Sigmoid colon (tissue), 7 donors: ENCODE measurements at places on chromosomes 13 and 19. TPM values are rescaled to one million over a fixed set of nuclear protein-coding genes. Genes with fewer than 3 reads are reported as not detected.

IGFL2 gene
- 0.49 TPM for total RNA-seq

OSCAR gene
- total RNA-seq: 3.1 TPM

DNA sequence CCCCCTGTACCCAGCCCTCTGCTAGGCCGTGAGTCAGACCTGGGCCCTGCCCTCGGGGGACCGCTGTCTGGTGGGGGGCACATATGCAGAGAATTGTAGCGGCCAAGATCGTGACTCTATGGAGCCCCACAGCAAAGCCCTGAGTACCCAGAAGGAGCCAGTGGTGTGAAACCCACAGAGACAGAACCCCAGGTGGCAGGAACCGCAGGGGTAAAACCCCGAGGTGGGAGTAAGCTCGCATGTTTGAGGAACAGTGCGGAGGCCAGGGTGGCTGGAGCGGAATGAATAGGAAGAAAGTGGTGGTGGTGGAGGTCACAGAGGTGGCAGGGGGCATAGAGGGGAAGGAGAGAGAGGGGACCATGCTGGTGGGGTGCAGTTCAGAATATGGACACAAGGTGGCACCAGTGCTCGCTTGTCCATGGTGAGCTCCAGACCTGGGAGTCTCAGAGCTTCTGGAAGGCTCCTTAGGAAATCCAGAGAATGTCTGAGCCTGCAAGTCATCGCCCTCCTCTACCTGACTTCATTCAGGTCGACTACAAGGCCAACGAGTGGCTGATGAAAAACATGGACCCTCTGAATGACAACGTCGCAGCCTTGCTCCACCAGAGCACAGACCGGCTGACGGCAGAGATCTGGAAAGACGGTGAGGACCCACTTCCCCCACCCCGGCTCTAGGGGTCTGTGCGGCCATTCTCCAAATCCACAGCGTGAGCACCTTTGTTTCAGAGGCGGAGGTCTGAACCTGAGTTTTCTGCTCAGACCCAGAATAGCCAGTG is 48.9 kb downstream of the MYH14 start:
- no peaks in the 10 kb centered on the region for H3K27me3 ChIP-seq
- DNase-seq: no peak
- no peaks in the 10 kb centered on the region for H3K36me3 ChIP-seq
- H3K4me1 ChIP-seq: no peaks in the 10 kb centered on the region

DNA sequence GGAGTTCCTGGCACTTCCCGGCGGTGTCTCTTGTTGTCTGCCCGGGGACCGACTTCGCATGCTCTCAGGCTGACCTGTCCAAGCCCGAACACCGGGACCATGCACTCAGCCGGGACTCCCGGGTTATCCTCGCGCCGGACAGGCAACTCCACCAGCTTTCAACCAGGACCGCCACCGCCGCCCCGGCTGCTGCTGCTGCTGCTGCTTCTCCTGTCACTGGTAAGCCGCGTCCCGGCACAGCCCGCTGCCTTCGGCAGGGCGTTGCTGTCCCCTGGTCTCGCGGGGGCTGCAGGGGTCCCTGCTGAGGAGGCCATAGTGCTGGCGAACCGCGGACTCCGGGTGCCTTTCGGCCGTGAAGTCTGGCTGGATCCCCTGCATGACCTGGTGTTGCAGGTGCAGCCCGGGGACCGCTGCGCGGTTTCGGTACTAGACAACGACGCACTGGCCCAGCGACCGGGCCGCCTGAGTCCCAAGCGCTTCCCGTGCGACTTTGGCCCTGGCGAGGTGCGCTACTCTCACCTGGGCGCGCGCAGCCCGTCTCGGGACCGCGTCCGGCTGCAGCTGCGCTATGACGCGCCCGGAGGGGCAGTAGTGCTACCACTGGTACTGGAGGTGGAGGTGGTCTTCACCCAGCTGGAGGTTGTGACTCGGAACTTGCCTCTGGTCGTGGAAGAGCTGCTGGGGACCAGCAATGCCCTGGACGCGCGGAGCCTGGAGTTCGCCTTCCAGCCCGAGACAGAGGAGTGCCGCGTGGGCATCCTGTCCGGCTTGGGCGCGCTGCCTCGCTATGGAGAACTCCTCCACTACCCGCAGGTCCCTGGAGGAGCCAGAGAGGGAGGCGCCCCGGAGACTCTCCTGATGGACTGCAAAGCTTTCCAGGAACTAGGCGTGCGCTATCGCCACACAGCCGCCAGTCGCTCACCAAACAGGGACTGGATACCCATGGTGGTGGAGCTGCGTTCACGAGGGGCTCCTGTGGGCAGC is 661 bp downstream of the FREM2 start:
- H3K36me3 ChIP-seq: no peaks in the 10 kb centered on the region
- peak overlapping the region; percentile 53 for H3K4me3 ChIP-seq
- peak; percentile 64 for DNase-seq
- no peak overlapping the region for H3K27ac ChIP-seq
- peaks cover 14% of the 10 kb centered on the region for H3K4me1 ChIP-seq
